ENCODE measurements at places on chromosomes 13 and 19. TPM values are rescaled to one million over a fixed set of nuclear protein-coding genes. Genes with fewer than 3 reads are reported as not detected.
A peak's percentile ranks its signal among the peaks of the same experiment; 100 is the strongest.

The ZFP28 gene
- total RNA-seq, result 5.7 TPM

The ZNF556 gene
- 0.10 TPM for total RNA-seq

The SPRY2 gene
- total RNA-seq, result 0.21 TPM

DNA sequence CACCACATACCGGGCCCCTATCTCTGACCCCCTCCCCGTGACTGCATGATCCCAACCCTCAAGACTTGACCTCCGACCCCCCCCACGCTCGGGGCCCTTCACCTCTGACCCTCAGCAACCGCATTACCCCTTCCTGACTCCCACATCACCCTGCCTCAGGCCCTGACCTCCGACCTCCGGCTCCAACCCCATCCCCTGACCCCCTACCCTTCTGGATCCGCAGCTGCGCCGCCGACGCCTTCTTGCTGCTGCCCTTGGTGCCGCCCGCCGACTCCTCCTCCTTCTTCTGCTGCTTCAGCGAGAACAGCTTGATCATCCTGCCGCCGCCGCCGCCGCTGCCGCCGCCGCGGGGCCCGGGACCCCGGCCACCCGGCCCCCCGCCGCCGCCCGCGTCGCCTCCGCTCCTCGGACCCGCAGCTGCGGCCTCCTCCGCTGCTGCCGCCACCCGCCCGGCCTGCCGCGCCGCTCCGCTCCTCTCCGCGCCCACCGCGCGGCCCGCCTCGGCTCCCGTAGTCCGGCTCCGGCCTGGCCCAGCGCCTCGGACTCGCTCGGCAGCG is at the start of gene UBE2M:
Gene UBE2M, minus strand, starts transcription at position 546 of the 557 bp plus-strand sequence. Its CDS starts 230 bp downstream, at position 316.
- no peaks in the 10 kb centered on the region for H3K27me3 ChIP-seq
- H3K4me3 ChIP-seq, result peak within 1 kb of the TSS; percentile 96
- peaks cover 15% of the 10 kb centered on the region for H3K36me3 ChIP-seq

- H3K4me3 ChIP-seq, result peak within 1 kb of the TSS; percentile 10
- peaks cover 33% of the 10 kb centered on the region for H3K4me1 ChIP-seq
- peaks cover 3% of the 10 kb centered on the region for H3K36me3 ChIP-seq
- peaks cover 64% of the 10 kb centered on the region for H3K27me3 ChIP-seq
- no peak for DNase-seq
Measured at GRCh38 chr19:10010247-10010691, at the start of gene COL5A3. Gene COL5A3 (minus strand): TSS chr19:10010504. CDS start chr19:10010385, 119 bp downstream.

DNA sequence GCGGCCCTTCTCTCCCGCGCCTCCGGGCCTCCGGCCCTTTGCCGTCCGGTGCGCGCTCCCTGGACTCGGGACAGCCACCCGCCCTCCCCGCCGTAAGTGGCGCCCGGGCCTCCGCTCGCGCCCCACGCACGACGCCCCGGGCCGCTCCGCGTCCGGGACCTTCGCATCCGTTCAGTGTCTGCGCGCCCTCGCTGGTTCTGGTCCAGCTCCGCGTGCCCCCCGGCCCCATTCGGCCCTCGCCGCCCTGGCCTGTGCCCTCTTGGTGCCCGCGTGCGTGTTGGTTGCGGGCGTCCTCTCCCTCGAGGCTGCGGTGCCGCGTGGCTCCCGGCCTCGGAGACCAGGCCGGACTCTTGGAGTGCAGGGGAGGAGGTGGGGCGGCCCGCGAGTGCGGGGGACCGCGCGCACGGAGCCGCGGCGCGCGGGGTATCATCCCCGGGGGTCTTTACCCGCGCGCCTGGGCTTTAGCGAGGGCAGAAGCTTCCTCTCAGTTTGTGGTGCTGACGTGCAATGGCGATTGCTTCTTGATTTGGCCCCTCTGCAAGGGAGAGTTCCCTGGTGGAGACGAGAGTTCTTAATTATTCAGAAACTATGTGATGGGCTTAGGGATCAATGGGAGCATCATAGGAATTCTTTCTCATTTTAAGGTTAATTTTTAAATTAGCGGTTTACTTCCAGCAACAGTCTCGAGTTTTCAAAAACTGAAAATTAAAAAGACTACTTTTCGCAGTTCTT is 757 bp downstream of the WASF3 start:
- H3K27me3 ChIP-seq, result peaks cover 24% of the 10 kb centered on the region
- peak overlapping the region; percentile 69 for H3K4me3 ChIP-seq
- no peaks in the 10 kb centered on the region for H3K36me3 ChIP-seq
- peaks cover 13% of the 10 kb centered on the region for H3K4me1 ChIP-seq

GRCh38 chr13:91031508-91031907 is 316.0 kb upstream of the MIR17HG start:
- no peaks in the 10 kb centered on the region for H3K4me1 ChIP-seq
- no peaks in the 10 kb centered on the region for H3K36me3 ChIP-seq
- no peak overlapping the region for H3K27ac ChIP-seq
- H3K4me3 ChIP-seq, result no peak overlapping the region
- H3K27me3 ChIP-seq, result no peaks in the 10 kb centered on the region

DNA sequence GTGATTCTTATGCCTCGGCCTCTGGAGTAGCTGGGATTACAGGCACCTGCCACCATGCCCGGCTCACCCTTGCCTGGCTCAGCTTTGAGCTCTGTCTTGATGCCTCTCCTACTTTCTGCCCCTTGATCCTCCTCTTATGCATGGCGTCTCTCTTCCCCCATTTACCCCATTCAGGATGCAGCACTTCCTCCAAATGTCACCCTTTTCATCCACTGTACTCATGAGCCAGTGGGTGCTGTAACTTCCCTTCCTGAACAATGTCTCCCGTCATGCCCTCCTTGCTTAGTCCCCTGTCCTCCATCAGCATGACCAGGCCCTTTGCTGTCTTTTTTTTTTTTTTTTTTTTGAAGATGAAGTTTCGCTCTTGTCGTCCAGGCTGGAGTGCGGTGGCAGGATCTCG is 3.4 kb upstream of the SIGLEC9 start:
- H3K4me1 ChIP-seq, result peaks cover 62% of the 10 kb centered on the region
- H3K27me3 ChIP-seq, result no peaks in the 10 kb centered on the region
- no peak overlapping the region for H3K4me3 ChIP-seq
- H3K36me3 ChIP-seq, result no peaks in the 10 kb centered on the region
- no peak for DNase-seq

DNA sequence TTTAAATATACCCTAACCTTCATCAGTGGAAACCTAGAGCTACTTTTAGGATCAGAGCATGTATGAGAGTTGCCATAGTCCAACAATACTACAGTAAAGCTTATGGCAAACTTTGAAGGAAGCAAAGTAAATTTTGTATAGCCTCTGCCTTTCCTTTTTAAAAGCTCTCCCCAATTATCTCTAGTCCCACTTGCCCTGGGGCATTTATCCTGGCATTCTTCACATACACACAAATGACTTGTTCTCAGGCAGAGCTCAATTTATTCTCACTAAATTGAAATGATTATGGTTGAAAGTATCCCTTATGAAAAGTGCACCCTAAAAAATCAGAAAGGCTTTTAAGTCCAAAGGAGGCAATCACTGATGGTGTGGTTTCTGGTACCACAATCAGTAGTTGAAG is 94.1 kb upstream of the UFM1 start:
- no peak for DNase-seq
- H3K27ac ChIP-seq, result no peak overlapping the region
- H3K4me1 ChIP-seq, result no peaks in the 10 kb centered on the region
- H3K27me3 ChIP-seq, result no peaks in the 10 kb centered on the region
- no peaks in the 10 kb centered on the region for H3K36me3 ChIP-seq

- no peak overlapping the region for H3K4me3 ChIP-seq
- H3K36me3 ChIP-seq, result no peaks in the 10 kb centered on the region
- no peaks in the 10 kb centered on the region for H3K4me1 ChIP-seq
- no peak for DNase-seq
- no peak overlapping the region for H3K27ac ChIP-seq
Measured at GRCh38 chr13:111911121-111911720, 155.7 kb upstream of the SOX1 start.

GRCh38 chr13:38223089-38223488 is 126.6 kb upstream of the UFM1 start:
- no peak overlapping the region for H3K27ac ChIP-seq
- no peaks in the 10 kb centered on the region for H3K27me3 ChIP-seq
- H3K4me1 ChIP-seq, result no peaks in the 10 kb centered on the region
- H3K4me3 ChIP-seq, result no peak overlapping the region
- H3K36me3 ChIP-seq, result no peaks in the 10 kb centered on the region

Data from activated T-cell treated with anti-CD3 and anti-CD28 coated beads, Interleukin-2, amount 50 U/mL, for 72 hours (primary cell).